ENCODE measurements at places on chromosomes 6 and 20. TPM values are rescaled to one million over a fixed set of nuclear protein-coding genes. Genes with fewer than 3 reads are reported as not detected.
A peak's percentile ranks its signal among the peaks of the same experiment; 100 is the strongest.

- H3K27me3 ChIP-seq: no peaks in the 10 kb centered on the region
- H3K27ac ChIP-seq: no peak overlapping the region
- no peaks in the 10 kb centered on the region for H3K36me3 ChIP-seq
- no peak overlapping the region for H3K4me3 ChIP-seq
Observed at GRCh38 chr6:113137426-113137825, 719.7 kb upstream of the MARCKS start.

DNA sequence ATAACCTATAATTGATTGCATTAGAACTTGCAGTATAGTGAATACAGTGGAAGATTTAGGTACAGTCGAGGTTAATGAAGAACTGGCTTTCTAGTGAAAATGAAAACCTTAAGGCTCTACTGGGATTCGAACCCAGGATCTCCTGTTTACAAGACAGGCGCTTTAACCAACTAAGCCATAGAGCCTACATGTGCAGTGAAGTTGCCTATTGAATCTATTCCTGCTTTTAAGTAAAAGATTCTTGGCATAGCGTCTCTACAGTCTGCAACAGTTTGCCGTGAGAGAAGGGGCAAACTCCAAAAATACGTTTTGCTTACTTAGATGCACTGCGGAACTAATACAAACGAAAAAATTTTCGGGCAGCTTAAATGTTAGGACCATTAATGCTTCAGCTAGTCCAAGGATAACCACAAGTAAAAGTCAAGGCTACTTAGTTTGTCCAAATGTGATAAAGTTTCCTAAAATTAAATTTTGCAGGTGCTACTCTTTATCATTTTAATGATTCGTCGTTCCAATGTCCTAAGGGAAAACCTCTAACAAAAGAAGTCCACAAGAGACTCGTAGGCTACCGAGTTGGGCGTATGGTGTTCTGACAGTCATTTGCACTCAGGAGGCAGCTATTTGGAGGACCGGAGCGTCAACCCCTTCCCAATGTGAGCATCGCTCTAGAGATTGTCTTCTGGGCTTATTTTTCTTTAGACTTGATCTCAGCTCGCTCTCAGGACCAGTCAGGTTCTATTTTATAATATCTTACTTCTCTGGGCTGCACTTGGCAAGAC lies 31.3 kb upstream of the ZSCAN23 start:
- no peak overlapping the region for H3K4me3 ChIP-seq
- no peaks in the 10 kb centered on the region for H3K4me1 ChIP-seq
- no peak for DNase-seq
- H3K27ac ChIP-seq: no peak overlapping the region

GPRC6A gene
- not detected for total RNA-seq

- H3K36me3 ChIP-seq: no peaks in the 10 kb centered on the region
- no peak overlapping the region for H3K27ac ChIP-seq
- no peaks in the 10 kb centered on the region for H3K27me3 ChIP-seq
- H3K4me1 ChIP-seq: no peaks in the 10 kb centered on the region
- no peak for DNase-seq
- no peak overlapping the region for H3K4me3 ChIP-seq
Observed at GRCh38 chr6:145036236-145036635, 699.1 kb downstream of the EPM2A start.

GRCh38 chr6:56510984-56511531 lies 131.6 kb downstream of the DST start:
- H3K36me3 ChIP-seq: peaks cover 7% of the 10 kb centered on the region
- no peak for DNase-seq
- no peaks in the 10 kb centered on the region for H3K27me3 ChIP-seq
- no peak overlapping the region for H3K4me3 ChIP-seq

DNA sequence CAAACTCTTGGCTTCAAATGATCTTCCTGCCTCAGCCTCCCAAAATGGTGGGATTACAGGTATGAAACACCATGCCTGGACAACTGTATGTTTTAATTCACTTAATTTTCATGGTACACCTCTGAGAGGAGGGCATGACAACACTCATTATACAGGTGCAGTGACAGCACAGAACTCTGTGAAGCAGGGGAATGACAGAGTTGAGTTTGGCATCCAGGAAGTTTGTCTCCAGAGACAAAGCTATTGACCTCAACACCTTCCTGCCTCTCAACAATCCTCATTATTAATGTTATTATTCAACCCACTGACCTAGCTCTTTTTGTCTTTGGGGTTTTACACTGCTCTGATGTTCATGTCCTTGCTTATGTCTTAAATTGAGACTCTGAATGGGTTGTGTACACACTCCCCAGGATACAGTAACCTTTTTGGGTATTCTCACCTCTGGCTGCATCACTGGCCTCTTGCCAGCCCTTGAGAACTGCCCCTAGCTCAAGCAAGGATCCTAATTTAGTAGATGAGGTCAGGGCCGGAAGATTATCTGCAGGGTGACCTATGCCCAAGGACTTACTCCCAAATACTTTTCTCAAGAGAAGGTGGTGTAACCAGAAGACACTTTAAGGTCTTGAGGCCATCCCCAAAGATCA lies 13.0 kb upstream of the IER3 start:
- no peak overlapping the region for H3K27ac ChIP-seq
- peaks cover 19% of the 10 kb centered on the region for H3K4me1 ChIP-seq
- H3K4me3 ChIP-seq: no peak overlapping the region
- no peak for DNase-seq
- H3K36me3 ChIP-seq: no peaks in the 10 kb centered on the region

- H3K27ac ChIP-seq: no peak overlapping the region
- H3K27me3 ChIP-seq: no peaks in the 10 kb centered on the region
- no peak overlapping the region for H3K4me3 ChIP-seq
- no peaks in the 10 kb centered on the region for H3K4me1 ChIP-seq
- peaks cover 32% of the 10 kb centered on the region for H3K36me3 ChIP-seq
- DNase-seq: no peak
Observed at GRCh38 chr6:144543006-144543871, 258.1 kb downstream of the UTRN start.

ARFGEF3 gene
- total RNA-seq: 1.1 TPM

DNA sequence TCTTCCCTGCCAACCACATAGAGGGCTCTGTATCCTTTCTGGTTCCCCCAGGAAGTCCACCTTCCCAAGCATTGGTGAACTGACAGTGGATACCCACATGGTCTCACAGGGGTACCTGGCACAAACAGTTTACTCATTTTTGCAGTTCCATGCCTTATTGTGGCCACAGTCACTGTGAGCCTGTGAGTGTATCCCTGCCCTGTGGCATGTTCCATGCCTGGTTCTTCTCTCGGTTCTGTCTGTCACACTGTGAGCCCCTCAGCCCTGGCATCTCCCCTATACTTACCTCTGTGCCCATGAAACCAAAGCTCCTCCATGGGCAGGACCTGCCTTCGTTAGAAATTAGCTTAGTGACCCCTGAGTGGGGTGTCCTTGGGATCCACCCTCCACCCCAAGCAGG lies 107.8 kb downstream of the TOX2 start:
- H3K4me1 ChIP-seq: no peaks in the 10 kb centered on the region
- no peaks in the 10 kb centered on the region for H3K36me3 ChIP-seq
- H3K27me3 ChIP-seq: no peaks in the 10 kb centered on the region
- no peak overlapping the region for H3K27ac ChIP-seq
- no peak for DNase-seq

HFE gene
- 10.1 TPM for total RNA-seq

CHRNA4 gene
- total RNA-seq: not detected

- no peak for DNase-seq
- H3K4me1 ChIP-seq: no peaks in the 10 kb centered on the region
- H3K27me3 ChIP-seq: no peaks in the 10 kb centered on the region
Observed at GRCh38 chr20:34747479-34747878, 43.3 kb downstream of the TP53INP2 start.

DNA sequence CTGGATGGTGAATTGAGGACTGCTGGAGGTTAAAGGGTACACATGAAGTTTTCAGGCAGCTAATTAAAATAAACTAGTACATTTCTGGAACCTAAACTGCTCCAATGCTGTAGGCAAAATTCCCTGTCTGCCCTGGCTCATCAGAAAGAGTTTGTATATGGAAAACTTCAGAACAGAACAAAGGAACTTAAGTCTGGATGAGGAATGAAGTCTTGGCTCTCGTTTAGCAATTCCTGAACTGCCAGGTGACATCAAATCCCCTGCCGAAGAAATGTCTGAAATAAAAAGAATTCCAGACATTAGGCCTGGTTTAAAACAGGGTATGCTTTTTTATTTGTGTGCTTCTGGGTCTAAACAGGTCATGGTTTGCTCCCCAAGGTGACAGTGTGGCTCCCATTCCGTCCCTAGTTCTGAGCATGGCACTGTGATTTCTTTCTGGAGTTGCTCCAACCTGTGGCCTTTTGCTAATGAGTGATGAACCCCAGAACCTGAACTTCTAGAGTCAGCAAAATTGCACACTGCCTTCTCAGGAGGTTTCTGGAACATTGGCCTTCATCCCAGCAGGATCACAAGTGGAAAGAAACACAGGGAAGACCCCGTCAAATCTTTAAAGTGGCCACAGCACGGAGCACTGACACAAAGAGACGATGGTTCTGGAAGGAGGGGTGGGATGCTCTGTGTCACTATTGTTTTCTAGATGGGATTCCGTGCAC lies 129.4 kb upstream of the NAA20 start:
- peak overlapping the region; percentile 88 for H3K27ac ChIP-seq
- H3K4me1 ChIP-seq: peaks cover 70% of the 10 kb centered on the region
- no peak for DNase-seq
- no peaks in the 10 kb centered on the region for H3K27me3 ChIP-seq
- peak overlapping the region; percentile 61 for H3K4me3 ChIP-seq

- H3K36me3 ChIP-seq: no peaks in the 10 kb centered on the region
- no peaks in the 10 kb centered on the region for H3K27me3 ChIP-seq
- no peaks in the 10 kb centered on the region for H3K4me1 ChIP-seq
- H3K27ac ChIP-seq: no peak overlapping the region
- DNase-seq: no peak
Observed at GRCh38 chr6:126803769-126804168, 314.7 kb upstream of the RSPO3 start.

DNA sequence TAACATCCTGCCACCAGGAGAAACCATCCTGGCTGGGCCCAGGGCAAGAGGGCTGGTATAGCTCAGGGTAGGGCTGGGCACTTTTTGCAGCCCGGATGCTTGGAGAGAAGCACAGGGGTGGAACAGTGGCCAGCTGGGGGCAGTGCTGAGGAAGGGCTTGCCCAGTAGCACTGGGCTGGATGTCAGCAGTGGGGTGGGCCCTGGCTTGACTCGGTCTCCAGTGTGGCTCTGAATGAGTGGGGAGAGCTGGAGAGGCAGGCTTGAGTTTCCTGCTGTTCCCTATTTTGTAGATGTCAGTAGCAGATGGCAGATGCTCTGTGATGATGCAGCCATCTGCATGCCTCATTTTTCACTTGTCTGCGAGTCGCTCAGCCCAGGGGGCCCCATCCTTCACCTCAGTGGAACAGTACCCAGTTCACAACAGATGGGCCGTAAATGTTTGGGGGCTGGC lies 56.3 kb upstream of the TULP1 start:
- peaks cover 17% of the 10 kb centered on the region for H3K36me3 ChIP-seq
- H3K27me3 ChIP-seq: no peaks in the 10 kb centered on the region
- no peak overlapping the region for H3K27ac ChIP-seq
- no peak for DNase-seq
- H3K4me3 ChIP-seq: no peak overlapping the region
- no peaks in the 10 kb centered on the region for H3K4me1 ChIP-seq
